ENCODE measurements at places on chromosomes 1 and 21.

GRCh38 chr1:183859831-183860230, 54.9 kb downstream of the RGL1 start:
- peak; percentile 20 for DNase-seq

GRCh38 chr1:40451238-40451585, 936 bp downstream of the ZFP69B start:
- DNase-seq, result no peak

DNA sequence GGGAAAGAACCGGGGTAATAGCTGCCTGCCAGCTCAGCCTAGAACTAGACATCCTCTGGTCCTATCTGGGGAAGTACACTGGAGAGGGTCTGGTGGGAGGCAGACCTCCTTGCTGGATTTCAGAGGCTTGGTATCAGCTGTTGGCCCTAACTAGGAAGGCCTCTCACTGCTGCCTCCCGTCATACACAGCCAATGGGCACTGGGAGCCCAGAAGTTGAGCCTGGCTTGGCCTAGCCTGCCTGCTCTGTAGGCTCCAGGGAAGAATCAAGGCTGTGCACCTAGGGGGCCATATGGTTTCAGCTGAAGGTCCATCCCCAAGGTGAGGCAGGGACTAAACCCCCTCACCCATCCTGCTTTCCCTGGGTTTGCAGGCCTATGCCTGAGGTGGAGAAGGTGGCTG, 4.3 kb upstream of the MUTYH start:
- no peak for DNase-seq

- no peak for DNase-seq
Measured at GRCh38 chr1:63638471-63638870, 45.3 kb downstream of the PGM1 start.

- no peak for DNase-seq
Measured at GRCh38 chr21:36745459-36745858, 46.5 kb downstream of the SIM2 start.

DNA sequence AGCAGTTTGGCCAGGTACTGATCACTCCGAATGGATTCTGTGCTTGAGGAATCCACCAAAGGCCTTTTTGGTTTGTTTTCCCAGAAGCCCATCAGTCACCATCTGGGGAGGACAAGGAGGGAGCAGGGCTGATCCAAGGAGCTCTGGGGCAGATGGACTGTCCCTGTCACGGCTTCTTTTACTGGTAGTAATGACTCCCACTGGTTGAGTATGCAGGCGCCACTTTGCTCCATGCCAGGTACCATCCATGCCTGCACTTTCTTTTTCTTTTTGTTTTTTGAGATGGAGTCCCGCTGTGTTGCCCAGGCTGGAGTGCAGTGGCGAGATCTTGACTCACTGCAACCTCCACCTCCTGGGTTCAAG, 101.7 kb downstream of the UBIAD1 start:
- DNase-seq, result no peak

DNA sequence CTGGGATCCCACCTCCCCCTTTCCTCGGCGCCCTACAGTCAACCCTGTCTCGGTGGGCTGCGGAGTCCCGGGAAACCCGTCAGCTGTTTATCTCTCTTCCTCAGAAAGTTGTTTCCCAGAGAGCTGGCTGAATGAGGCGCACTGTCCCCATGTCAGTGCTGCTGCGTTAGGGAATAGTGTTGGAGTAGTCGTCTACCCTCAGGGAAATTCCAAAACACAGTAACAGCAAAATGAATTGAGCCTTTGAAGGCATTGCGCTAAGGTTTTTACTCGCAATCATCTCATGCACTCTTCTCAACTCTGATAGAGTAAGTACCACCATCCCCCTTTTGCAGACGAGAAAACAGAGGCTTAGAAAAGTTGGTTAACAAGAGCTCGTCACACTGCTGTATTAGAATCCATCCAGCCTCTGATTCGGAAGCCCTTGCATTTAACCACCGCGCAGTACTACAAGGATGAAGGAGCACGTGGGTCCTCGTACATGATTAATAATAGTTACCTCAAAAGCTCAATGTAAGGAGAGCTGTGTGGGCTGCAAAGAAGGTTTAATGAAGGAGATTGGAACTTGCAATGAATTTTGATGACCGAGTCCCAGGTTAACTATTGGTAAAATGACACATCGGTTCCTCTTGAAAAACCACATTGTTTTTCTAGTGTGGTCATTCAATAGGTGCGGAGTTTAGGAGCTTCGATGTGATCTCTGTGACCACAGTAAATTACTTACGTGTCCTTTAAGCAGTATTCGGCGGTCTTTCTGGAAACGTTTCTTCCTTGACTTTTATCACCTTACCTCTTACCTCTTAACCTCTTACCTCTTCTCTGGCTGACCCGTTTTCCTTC, 788 bp upstream of the EDEM3 start:
- DNase-seq, result no peak

DNA sequence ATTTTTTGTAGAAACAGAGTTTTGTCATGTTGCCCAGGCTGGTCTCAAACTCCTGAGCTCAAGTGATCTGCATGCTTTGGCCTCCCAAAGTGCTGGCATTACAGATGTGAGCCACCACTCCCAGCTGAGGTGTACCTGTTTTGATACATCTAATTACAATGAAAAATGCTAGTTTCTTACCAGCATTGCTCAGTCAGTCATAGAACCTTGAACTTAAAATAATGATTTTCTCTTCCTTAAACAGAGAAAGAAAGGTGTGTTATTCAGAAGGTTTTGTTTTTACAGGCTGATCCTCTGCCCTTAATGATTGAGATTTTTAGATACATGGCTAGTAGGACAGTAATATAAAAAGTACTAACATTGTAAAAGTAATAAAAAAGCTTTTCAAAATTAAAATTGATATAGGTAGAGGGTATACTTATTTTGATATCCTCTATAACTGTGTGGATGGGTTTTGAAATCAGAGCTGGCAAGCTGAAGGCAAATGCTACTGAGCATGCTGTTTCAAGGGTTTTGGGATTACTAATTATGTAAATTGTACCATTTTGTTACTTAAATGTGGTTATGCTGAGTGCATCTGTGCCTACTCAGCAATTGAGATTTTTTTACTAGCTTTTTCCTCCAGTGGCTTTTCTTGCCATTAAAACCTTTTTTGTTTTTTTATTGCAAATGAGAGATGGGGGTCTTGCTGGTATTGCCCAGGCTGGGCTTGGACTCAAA, 16.1 kb downstream of the PRRC2C start:
- DNase-seq, result no peak

- DNase-seq, result peak; percentile 95
Measured at GRCh38 chr1:56461158-56462127, 117.9 kb downstream of the PLPP3 start.

- DNase-seq, result no peak
Measured at GRCh38 chr1:117871013-117871412, 58.4 kb downstream of the GDAP2 start.

DNA sequence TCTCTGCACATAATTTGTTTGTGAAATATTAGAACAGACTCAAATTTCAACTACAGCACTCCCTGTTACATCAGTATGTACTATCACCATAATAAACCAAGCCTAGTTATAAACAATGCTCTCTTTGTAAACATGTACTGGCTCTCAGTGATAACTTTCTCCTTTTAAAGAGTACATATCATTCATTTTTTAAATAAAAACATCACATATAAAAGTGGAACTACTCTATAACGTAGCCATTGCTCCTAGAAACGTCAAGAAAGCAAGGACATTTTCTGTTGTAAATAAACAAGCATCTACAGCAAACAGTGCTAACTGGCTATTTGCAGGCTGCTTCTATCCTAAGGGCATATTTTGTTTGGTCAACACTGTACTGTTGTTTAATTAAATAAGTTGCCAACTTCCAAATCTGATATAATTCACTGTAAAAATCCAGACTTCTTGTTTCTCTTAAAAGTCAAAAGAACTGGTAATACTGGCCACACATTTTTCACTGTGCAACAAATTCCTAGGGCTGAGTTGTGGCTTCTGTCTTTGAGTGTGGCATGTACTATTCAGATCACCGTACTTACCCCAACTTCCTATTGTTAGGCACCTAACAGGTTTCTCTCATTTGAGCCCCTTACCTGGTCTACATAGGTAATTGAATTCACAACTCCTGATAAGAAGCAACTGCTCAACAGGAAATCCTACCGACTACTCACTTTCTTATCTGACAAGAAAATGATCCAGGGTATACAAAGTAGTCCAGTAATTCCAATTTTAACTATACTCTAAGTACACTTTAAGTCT, 111.9 kb downstream of the DENND1B start:
- DNase-seq, result no peak

GRCh38 chr1:78790174-78790573, 140.5 kb downstream of the IFI44 start:
- no peak for DNase-seq

DNA sequence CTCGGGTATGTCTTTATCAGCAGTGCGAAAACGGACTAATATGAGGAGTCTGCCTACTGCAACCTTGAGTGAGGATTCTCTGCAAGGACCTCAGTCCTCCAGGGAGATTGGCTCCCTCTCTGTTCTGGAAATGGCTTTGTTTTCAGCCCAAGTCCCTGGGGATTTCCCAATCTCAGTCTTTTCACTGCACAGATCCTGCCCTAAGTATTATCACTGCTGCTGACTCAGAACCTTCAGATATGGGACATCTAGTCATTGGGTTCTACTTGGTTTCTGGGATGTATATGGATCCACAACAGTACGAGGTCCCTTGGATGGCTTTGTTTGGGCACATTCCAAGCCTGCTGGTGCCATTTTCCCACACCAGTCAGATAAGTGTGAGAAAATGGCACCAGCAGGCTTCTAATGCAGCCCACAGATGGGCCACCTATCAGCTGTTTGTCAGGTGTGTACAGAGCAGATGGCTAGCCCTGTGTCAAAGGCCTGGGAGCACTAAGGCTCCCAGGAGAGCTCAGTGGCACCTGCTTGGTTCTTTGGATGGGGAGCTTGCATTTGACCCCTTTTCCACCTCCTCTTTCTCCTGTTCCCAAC, 27.4 kb downstream of the ELF3 start:
- DNase-seq, result no peak

- no peak for DNase-seq
Measured at GRCh38 chr21:40053007-40053406, 185.8 kb downstream of the PCP4 start.

- no peak for DNase-seq
Measured at GRCh38 chr21:16195538-16195910, 465.7 kb downstream of the USP25 start.

DNA sequence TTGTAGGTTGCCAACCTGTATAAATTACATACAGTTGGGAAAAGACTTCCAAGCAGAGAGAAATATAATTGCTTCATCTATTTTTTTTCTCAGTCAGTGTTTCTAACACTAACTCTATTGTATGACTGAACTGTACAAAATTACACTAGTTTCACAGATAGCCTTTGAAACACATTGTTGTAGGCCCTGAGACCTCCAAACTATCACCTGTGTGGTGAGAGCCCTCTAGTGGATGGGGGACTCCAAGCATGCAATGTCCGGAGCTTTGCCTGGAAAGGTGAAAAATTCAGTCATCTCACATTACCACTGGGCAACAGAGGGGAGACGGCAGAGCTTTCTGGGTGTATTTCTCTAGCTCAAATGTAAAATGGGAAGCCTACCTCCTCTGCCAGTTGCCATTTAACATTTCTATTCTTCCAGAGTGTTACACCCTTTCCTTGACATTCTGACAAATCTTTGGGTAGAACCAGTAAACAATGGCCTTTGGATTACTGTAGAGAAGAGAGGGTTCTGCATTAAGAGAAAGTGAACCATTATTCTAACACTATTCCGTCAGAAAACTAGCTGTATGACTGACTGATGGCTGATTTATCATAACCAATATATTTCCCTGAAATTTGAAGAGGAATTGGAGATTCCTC, 212.2 kb downstream of the LYPLAL1 start:
- peak; percentile 69 for DNase-seq

DNA sequence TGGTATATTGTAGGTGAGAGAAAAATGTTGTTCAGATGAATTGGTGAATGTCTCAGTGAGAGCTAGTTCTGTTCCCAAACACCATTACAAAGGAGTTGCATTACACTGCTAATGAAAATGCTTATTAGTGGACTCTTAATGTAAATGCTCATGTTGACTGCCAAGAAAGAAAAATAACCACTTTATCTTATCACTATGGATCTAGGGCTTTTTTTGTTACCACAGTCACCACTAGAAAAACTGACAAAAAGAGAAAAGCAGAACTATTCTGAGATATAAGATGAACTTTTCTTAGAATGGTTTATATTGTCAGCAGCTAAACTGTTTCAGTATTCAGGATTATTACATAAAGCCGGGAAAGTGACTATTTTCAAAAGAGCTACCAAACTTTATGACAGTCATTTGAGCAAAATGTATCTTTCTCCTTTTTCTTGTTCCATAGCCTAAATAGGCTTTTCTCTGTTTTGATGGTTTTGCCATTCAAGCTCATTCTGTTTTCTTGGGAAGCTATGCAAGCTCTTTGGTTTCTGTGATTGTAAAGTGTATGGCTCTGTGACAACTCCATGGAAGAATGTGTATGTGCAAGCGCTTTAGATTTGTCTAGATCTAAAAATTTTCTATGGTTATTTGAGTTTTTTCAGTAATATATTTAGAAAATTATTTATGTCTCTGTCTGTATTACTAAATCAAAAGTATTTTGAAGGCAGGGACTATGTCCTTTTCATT, 64.2 kb upstream of the DPH5 start:
- no peak for DNase-seq

- no peak for DNase-seq
Measured at GRCh38 chr1:44723496-44724295, 7.3 kb downstream of the RNU5D-1 start.

DNA sequence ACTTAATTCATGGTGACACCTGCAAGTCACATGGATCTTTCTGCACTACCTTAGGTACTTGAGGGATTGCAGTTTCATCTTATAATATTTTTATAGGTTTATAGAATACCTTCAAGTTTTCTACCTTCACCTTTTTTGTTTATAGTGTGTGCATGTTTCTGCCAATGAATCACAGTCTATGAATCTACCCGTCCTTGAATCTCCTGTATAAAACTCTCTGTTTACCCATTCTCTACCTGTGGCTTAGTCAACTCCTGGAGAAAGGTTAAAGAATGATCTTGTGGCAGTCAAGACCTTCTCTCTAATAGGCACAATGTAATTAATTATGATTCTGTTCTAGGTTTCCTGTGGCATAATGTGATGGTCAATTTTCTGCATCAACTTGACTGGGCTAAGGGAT, 3.2 kb upstream of the GSTM2 start:
- no peak for DNase-seq

GRCh38 chr1:240351690-240352089, 260.0 kb downstream of the FMN2 start:
- no peak for DNase-seq

DNA sequence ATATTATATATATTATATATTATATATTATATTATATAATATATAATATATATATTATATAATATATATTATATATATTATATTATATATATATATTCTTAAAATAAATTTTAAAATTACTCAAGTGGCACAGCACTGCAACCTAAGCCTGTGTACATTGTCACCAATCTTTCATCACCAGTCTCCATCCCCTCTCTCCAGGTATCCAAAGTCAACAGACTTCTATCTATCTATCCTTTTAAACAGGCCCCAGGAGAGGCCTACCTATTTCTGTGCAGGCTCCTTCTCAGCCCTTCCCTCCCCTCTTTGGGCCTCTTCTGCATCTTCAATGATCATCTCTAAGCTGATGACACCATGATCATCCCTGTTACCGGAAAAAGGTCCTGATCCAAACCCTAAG, 111.7 kb downstream of the RHOU start:
- no peak for DNase-seq
